ENCODE measurements at places on chromosomes 1 and 21. TPM values are rescaled to one million over a fixed set of nuclear protein-coding genes. Genes with fewer than 3 reads are reported as not detected.

Gene PCBP3
- total RNA-seq = 2.2 TPM

DNA sequence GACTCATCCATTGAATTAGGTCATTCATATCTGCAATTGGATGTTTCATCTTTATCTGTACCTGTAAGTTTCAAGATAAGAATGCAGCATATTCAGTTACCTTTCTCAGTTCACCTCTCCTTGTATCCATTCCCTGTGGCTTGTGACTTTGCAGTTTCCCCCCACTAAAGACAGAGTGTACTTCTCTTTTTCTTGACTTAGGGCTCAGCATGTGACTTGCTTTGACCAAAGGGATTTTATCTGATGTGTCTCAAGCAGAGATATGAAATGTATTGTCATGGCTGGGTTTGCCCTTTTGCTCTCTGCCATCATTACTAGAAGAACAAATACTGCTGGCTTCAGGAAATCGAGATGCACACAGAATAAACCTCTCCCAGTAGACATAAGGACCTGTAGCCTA is 754.8 kb downstream of the ADGRL2 start:
- no peak overlapping the region for H3K4me3 ChIP-seq
- DNase-seq = no peak
- H3K36me3 ChIP-seq = no peaks in the 10 kb centered on the region
- H3K4me1 ChIP-seq = no peaks in the 10 kb centered on the region
- no peak overlapping the region for H3K27ac ChIP-seq
- H3K27me3 ChIP-seq = no peaks in the 10 kb centered on the region

DNA sequence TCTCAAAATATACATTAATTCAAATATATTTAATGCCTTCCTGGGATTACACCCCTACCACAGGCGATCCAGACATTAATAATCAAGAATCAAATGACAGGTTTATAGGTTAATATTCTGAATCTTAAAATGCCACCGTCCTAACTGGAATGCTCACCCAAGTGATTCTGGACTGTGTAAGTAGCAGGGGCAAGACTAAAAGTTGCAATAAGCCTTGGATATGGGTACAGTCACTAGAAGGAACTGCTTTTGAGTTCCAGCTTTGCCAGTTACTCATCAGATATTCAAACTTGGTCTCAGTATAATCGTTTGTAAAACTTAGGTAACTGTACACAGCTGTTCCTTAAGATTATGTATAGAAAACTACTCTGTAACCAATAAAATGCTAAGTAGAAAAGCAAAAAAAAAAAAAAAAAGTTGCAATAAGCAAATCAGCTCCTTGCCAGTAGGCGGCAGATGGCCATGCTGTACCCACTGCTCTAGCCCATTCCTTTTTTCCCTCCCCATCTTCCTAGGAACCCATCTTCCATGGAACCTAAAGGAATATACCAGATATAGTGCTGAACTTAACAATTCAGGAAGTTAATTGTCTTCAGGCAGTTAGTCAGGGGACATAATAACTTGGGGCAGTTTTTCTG is 10.5 kb downstream of the RO60 start:
- DNase-seq = no peak
- no peak overlapping the region for H3K4me3 ChIP-seq
- H3K27ac ChIP-seq = peak overlapping the region; percentile 84
- H3K36me3 ChIP-seq = peaks cover 22% of the 10 kb centered on the region
- no peaks in the 10 kb centered on the region for H3K27me3 ChIP-seq

GRCh38 chr1:87864676-87865075 is 536.0 kb downstream of the LMO4 start:
- no peak overlapping the region for H3K27ac ChIP-seq
- H3K36me3 ChIP-seq = no peaks in the 10 kb centered on the region
- DNase-seq = no peak
- peaks cover 1% of the 10 kb centered on the region for H3K27me3 ChIP-seq
- H3K4me1 ChIP-seq = peaks cover 7% of the 10 kb centered on the region
- no peak overlapping the region for H3K4me3 ChIP-seq

Measured in activated CD8-positive, alpha-beta T cell treated with anti-CD3 and anti-CD28 coated beads for 36 hours (primary cell).